ENCODE measurements at places on chromosomes 7 and 10.

DNA sequence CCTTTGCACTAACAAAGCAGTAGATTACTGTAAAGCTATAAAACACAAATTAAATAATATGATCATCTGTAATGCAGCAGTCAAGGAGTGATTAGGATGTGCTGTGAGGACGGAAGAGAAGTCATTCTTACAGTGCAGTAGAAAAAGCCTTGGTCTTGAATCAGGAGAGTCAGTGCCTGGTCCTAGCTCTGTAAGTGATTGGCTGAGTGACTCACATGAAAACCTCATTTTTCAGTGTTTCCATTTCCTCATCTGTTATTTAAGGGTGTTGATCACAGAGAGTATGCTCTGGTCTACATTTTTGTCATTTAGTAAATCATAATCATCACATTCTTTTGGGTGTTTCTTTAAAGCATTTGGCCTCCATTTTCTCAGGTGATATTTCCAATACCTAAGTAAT is 717.8 kb downstream of the LRMDA start:
- DNase-seq = no peak

GRCh38 chr7:99021941-99022560 is 121.9 kb downstream of the SMURF1 start:
- DNase-seq = no peak

GRCh38 chr10:5961405-5962100 is 15.8 kb downstream of the IL15RA start:
- no peak for DNase-seq

DNA sequence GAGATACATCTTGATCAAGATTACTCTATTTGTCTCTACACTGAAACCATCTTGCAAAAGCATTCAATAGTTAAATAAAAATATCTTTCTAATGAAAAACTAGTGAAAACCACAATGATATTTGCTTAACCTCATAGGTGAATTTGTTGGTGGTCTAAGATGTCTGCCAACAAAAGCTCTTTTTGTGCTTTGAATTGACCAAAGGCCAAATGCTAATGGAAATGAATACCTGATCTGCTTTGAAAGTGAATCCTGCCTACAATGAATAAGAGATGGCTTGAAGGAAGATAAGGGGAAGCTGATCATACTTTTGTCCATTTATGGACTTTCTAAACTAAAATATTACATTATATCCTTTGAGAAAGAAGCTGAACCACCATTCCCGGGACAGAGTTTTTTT is 228.9 kb upstream of the ETV1 start:
- DNase-seq = no peak

GRCh38 chr7:64892666-64893309 is 10.3 kb upstream of the ZNF273 start:
- DNase-seq = no peak

DNA sequence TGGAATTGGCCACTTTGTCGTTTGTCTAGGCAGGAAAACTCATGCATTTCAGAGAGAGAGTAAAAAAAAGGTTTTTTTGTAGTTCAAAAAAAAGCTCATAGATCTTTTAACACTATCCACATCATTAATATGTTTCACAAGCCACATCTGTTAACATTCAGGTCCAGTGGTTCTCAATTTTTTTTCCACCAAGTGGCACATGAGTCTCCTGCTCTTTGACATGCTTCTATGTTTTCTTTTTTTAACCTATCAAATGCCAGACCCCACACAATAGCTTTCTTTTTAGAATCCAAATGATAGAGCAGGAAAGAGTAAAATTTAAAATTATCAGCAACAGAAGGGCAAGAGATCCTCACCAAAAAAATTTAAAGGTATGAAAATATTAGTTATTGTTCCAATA is 20.3 kb downstream of the NOD1 start:
- no peak for DNase-seq

DNA sequence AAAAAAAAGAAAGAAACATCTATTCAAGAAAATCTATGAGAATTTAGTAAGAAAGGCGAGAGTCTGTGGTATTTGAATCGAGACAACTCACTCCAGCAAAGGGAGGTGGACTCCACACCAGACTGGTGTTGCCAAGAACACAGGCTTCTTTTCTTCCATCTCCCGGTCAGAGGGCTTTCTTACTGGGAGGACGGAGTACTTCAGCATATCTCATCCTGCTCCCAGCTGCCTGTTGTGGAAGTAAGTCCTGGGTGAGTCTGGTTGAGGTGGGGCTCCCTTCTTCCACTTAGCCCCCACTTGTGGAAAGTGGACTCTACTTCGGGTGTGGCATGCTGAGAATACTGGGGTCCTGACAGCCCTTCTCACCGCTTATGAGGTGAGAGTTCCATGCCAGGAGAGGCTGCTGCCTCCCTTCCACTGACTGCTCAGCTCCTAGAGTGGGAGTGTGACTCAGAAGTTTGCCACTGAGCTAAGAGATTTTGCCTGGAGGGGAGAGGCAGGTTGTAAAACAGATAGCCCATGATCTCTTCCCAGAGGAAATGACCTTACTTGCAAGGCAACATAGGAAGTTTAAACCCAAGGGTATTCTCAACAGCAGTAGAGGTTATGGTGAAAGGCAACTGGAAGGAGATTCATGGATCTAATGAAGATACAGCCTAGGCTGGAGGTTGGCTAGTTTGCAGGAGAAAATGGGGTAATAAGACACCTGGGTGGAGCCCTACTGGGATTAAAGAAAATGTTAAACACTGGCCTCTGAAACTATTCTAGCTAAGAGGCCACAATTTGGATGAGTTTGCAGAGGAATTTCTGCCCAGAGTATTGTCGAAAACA is 3.5 kb upstream of the NACAD start:
- DNase-seq = no peak

DNA sequence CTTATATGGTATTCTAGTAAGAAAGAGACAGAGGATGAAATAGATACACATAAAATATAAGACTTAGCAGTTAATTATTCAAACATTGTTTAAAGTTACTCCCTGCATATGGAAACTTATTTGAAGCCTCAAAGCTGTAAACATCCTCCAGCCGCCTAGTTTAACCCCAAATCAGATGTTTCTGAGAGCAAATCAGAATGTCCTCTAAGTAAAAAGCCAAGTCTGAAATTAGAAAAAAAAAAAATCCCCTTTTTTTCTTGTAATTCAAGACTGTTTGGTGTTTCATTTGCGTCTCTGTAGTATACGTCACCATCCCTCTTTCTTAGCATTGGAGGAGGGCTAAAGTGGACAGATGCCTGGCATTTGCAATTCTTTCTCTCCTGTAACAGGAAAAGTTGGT is 46.4 kb downstream of the TMEM26 start:
- no peak for DNase-seq

GRCh38 chr7:137875746-137876145 is 29.0 kb upstream of the DGKI start:
- no peak for DNase-seq

DNA sequence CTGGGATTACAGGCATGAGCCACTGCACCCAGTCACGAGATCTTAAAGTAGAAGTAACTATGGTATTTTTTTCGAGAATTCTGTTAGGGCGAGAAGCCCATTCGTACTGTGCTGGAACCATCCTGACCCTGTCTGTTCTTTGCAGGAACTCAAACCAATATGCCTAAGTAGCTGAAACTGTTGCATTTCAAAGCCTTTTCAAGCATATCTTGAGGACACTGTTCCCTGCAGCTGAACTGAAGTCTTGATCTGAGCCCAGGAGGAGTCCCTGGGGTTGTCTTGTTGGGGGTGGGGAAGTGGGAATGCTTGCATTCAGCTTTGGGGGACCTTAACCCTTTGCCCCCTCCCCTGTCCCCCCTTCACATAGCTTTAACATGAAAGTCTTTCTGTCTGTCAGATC is 61.5 kb downstream of the CUX1 start:
- DNase-seq = no peak

Measured in activated naive CD4-positive, alpha-beta T cell treated with anti-CD3 and anti-CD28 coated beads, Interleukin-2, amount 50 U/mL, for 16 hours (primary cell).